ENCODE measurements at places on chromosomes 12 and 14.

DNA sequence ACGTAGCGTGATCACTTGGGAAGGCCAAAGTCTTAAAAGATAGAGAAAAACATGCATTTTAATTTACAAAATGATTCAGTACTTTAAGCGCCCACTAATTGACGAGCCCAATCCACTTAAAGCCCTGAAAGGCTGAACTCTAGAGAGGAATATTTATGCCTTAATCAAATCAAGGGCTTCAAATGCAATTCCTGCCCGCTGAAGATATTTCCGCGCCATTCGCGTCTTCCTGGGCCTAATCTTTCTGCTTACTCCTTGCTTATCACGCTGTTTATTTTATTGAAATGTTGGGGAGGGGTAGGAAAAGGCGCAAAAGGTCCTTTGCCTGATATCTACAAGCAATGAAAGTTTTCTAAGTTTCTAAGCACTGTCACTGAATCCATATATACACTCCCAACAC lies 4.0 kb downstream of the TBX3 start:
- no peak for DNase-seq

GRCh38 chr12:89059721-89060541 lies 292.4 kb downstream of the DUSP6 start:
- DNase-seq, result no peak

DNA sequence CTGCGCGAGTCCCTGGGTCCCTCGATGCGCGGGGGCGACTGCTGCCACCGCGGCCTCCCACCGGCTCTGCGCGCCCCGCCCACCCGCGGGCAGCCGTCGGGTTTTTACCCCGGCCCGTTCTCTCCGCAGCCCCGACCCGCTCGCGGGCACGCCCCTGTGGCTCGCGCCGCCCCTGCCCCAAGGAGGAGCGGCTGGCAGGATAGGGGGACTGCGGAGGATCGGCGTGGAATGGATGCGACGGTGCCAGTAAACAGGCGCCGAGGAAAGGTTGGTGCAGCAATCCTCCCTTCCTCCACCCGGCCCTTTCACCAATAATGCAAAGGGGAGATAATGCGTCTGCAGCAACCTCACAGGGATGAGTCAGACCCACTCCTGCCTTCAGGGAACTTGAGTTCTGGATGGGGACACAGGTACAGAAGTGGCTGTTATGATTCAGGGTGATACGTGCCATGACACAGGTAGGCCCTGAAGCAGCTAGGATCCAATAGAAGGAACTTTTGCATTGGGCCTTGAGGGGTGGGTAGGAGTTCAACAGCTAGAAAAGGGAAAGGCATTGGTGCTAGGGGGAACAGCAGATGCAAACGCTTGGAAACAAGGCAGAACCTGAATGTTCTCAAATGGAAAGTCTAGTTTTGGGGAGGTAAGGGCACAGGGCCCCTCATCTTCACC lies 554 bp upstream of the DEGS2 start:
- no peak for DNase-seq

- no peak for DNase-seq
These were observed 59.0 kb downstream of the FAR2 start for GRCh38 chr12:29208060-29208459.

DNA sequence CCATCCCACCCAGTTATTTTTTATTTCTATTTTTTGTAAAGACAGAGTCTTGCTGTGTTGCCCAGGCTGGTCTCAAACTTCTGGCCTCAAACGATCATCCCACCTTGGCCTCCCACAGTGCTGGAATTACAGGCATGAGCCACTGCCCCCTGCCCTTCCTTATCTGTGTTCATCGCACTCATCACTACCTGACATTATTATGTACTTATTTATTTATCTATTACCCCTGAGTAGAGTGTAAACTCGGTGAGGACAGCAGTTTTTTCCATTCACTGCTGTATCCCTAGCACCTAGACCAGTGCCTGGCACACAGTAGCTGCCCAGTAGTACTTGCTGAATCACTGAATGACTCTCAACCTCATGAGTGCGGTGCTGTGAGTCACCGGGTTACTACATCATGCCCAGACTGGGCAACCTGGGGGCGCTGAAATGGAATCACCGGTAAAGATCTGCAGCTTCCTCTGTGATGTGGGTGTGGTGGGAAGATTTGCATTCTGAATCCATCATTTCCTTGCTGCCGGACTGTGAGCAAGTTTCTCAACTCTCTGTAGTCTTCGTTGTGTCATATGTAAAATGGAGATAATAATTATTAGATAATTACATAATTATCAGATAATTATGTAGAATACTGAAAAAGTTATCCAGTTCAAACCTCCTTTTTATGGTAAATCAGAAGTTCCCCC lies 81.9 kb upstream of the USP44 start:
- no peak for DNase-seq

DNA sequence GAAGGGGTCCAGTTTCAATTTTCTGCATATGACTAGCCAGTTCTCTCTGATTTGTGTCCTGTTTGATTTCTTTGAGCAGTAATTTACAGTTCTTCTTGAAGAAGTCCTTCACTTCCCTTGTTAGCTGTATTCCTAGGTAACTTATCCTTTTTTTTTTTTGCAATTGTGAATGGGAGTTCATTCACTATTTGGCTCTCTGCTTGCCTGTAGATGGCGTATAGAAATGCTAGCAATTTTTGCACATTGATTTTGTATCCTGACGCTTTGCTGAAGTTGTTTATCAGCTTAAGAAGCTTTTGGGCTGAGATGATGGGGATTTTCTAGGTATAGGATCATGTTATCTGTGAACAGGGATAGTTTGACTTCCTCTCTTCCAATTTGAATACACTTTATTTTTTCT lies 77.6 kb upstream of the NID2 start:
- no peak for DNase-seq

DNA sequence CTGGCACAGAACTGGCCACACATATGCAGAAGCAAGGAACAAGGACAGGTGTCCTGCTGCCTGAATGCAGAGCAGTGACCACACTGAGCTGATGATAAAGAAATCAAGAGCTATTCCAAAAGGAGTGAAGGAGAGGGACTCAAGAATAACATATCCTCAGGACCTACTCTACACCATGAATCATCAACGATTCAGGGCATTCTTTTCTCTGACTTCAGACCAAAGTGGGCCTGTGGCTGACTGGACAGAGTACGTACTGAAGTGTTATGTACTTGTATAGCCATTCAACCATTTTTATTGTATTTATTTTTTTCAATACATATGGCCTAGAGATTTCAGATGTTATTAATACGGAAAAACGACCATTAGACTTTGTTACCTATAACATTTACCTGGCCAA lies 177.5 kb upstream of the TMTC1 start:
- no peak for DNase-seq

DNA sequence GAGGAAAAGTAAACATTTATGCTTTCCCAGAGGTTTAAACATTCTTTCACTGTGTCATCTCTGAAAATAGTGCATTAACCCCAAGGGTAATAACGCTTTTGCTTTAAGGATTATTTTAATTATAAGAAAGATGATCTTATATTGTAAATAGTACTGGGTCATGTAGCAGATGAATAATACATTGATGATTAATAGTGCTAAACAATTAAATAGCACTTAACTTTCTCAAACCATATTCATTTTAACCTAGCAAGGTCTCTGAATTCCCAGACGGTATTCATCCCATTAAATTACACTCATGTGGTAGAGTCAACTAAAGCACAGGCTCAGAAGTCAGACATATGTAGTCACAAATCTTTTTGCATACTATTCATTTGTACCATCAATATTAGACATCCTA lies 115.6 kb upstream of the FAR2 start:
- no peak for DNase-seq

- DNase-seq, result no peak
These were observed 125.2 kb downstream of the ZNF664 start for GRCh38 chr12:124098101-124098757.

- no peak for DNase-seq
These were observed 1.8 kb upstream of the CKAP4 start for GRCh38 chr12:106249411-106250135.

DNA sequence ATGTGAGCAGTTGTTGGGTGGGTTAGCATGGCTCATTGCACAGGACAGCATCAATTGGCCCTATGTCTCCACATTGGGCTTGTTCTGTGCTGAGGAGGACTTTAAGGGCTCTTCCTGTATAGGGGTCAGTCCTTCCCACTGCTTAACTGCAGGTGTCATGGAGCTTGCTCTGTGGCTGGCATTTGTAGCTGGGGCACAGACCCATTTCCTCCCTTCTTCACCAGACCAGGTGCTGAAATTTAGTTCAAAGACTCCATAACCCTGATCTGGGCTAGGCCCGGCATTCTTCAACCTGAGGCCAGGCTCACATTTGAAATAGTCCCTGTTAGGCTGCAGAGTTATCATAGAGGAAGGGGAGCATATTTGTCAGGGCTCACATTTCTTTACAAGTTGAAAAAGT lies 12.8 kb downstream of the CHST11 start:
- no peak for DNase-seq

- DNase-seq, result no peak
These were observed 11.4 kb downstream of the GPR19 start for GRCh38 chr12:12684375-12685106.

GRCh38 chr12:12726555-12727093 lies 9.5 kb downstream of the CDKN1B start:
- DNase-seq, result no peak

DNA sequence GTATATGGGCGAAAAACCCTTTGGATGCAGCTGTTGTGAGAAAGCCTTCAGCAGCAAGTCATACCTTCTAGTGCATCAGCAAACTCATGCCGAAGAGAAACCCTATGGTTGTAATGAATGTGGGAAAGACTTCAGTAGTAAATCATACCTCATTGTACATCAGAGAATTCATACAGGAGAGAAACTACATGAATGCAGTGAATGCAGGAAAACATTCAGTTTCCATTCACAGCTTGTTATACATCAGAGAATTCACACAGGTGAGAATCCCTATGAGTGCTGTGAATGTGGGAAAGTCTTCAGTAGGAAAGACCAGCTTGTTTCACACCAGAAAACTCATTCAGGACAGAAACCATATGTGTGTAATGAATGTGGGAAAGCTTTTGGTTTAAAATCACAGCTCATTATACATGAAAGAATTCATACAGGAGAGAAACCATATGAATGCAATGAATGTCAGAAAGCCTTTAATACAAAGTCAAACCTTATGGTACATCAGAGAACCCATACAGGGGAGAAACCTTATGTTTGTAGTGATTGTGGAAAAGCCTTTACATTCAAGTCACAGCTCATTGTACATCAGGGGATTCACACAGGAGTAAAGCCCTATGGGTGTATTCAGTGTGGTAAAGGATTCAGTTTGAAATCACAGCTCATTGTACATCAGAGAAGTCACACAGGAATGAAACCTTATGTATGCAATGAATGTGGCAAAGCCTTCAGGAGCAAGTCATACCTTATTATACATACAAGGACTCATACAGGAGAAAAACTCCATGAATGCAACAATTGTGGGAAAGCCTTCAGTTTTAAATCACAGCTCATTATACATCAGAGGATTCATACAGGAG lies 21.4 kb downstream of the ZNF268 start:
- no peak for DNase-seq

GRCh38 chr12:68482660-68483059 lies 128.0 kb upstream of the RAP1B start:
- DNase-seq, result peak; percentile 71

DNA sequence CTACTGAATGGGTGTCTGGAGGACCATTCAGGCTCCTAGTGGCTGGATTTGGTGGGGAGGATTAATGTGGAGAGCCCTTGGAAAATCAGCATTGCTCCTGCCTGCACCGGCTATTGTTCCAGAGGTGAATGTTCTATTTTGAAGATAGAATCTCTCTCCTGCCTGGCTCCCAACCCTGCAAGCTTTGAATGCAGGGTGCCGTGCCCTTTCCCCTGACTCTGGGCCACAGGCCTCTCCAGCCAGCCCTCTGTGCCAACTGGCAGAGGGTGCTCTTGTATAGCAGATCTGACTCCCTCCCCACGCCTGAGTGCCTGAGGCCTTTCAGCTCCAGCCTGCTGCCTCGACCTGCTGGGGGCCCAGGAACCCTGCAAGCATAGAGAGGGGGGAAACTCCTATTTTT lies 106.8 kb downstream of the TMEM260 start:
- DNase-seq, result no peak

GRCh38 chr12:27304856-27305255 lies 27.8 kb upstream of the BMAL2 start:
- no peak for DNase-seq

DNA sequence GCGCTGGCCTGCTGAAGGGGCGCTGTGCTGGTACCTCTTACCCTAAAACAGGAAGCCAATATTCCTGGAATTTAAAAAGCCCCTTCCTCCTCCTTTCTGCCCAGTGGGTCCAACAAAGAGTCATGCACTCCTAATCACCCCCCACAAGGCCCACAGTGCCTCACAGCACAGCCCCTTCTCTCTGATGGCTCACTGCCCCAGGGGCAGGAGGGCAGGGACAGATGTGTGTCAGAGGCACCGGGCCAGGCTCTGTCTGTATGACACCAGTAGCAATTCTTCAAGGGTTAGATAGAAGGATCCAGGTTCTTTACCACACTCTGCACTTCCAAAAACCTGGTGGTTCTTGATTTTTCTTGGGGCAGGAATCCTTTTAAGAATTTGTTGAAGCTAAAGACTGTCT lies 8.9 kb downstream of the MYH6 start:
- no peak for DNase-seq

GRCh38 chr14:22994762-22995275 lies 12.5 kb upstream of the AJUBA start:
- no peak for DNase-seq

- no peak for DNase-seq
These were observed 144.1 kb downstream of the RPAP3 start for GRCh38 chr12:47561746-47562145.

DNA sequence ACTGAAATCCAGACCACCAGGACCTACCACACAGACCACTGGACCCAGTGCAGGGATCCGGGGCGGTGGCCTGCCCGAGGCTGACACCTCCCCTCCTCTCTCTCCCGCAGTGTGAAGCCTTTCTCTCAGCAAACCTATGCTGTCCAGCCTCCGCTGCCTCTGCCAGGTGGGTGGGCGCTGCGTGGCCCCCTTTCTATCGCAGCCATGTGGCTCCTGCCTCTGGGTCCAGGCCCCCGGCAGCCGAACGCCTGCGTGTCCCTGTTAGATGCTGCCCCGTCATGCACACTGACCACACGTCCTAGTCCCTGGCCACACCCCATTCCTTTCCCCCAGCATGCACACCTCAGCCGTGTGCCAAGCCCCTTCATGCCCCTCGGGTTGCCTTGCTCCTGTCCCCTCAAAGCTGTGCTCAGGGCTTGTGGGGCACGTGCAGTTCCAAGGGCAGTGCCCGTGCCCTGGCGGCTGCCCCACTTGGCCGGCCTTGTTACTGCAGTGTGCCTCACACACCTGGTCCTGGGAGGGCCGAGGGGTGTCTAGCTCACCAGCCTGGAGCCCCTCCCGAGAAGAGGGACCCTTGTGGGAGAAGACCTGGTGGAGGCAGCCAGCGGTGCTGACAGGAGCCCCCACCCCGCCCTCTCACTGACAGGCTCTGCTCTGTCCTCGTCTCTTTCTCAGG lies 58.0 kb upstream of the TSPAN9 start:
- DNase-seq, result no peak

DNA sequence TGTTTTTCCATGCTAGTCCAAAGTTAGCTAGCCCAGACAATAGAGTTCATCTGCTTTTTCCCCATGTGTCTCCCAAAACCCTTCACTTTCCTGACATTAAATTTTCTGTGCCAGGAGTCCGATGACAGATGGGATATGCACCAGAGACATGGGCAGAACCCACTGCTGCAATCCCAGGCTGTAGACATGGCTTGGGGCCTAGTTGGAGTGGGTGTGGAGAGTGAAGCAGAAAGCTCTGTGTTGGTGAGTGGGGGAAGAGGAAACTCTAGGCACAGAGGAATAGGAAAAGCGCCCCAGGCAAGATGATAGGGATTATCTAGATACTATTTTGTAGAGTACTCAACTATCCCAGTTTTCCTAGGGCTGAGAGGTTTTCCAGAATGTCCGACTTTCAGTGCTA lies 4.8 kb upstream of the KRT74 start:
- DNase-seq, result no peak

Measured in stimulated activated effector memory CD8-positive, alpha-beta T cell treated with anti-CD3 and anti-CD28 coated beads, Interleukin-12 subunit alpha, Interleukin-12 subunit beta, amount 100 ng/mL, for 72 hours (primary cell).